ENCODE measurements at places on chromosomes 2 and 18.
A peak's percentile ranks its signal among the peaks of the same experiment; 100 is the strongest.

GRCh38 chr18:56739731-56740130 lies 88.6 kb downstream of the WDR7 start:
- DNase-seq = no peak

DNA sequence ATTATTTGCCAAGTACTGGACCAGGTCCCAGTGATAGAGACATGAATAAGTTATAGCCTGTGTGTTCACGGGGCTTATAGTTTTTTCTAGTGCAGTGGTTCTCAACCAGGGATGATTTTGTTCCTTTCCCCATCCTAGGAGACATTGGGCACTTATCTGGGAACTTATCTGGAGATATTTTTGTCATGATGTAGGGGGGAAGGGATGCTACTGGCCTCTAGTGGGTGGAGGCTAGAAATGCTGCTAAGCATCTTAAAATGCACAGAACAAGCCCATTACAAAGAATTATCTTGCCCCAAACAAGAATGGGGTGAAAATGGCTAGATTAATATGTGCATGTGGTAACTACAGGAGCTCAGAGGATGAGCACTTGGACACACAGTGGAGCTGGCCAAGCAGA lies 75.2 kb downstream of the KLHL29 start:
- DNase-seq = no peak

GRCh38 chr2:99886418-99886817 lies 256.0 kb downstream of the AFF3 start:
- no peak for DNase-seq

GRCh38 chr18:10361660-10362059 lies 92.8 kb upstream of the APCDD1 start:
- DNase-seq = no peak

GRCh38 chr2:88903749-88904353 lies 212.4 kb downstream of the RPIA start:
- DNase-seq = no peak

DNA sequence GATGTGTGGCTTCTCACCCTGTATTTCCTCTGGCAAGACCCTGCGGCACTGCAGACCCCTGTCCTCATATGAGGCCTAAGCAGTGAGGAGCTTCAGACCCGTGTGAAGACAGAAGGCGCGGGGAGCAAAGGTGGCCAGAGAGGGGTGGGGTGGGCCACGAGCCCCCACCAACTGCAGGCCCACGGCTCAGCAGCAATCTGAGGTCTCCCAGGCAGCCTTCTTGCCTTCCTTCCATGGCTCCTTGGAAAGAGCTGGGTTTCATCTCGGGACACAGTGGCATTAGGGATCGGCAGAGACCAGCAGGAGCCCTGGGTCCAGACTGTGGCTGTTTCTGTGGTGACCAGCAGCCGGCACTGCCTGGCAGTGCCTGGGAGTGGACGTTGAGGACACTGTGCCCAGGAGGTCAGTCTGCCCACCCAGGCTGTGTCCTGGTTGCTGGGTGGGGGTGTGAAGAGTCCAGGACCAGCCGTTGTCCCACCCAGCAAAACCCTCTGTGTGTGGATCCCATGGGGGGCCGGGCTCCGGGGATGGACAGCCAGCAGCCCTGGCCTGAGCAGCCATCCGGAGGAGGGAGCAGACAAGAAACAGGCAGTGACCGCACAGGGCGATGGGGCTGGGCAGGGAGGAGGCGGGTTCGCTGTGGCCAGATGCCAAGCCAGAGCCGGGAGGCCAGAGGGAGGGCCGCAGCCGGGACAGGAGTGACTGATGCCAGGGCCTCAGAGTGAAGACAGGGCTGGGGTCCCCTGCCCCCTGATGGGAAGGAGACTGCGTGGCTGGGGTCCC lies 73.8 kb downstream of the RRM2 start:
- no peak for DNase-seq

DNA sequence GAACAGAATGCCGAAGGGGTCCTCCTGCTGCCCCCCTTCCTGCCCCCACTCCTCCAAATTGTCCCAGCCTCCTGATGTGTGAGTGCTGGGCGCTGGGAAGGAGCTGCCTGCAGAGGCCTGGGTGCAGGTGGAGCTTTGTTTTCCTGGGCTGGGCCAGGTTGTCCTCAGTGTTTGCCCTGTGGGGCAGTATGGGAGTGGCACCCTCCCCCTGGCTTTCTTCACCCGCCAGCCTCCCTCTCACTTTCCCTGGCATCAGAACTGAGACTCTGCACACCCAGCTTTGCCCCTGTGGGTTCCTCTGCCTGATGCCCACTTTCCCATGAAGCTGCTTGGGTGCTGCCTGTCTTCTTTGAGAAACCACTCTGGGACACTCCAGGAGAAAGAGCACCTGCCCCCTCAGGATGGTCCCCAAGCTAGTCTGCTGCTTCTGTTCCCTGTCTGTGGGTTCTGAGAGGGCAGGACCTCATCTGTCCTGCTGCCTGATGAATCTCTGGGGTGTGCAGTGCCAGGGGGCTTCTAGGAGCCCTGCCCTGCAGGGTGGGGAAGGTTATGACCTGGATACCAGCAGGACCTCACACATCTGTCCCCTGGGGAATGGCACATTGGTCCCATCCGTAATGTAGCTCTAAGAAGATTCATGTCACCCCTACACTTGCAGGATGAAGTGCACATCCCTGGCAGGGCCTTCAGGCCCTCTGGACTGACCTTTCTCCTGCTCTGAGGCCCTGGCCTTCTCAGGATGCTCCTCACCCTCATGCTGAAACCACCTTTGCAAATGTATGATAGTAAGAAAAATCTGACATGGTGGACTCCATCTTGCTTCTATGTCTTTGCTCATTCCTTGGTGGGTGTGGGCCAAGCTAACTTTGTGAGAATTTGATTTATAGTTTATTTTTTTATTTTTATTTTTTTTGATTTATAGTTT lies 146.8 kb upstream of the HS6ST1 start:
- no peak for DNase-seq

GRCh38 chr2:147829106-147829505 lies 15.7 kb upstream of the ACVR2A start:
- DNase-seq = no peak

DNA sequence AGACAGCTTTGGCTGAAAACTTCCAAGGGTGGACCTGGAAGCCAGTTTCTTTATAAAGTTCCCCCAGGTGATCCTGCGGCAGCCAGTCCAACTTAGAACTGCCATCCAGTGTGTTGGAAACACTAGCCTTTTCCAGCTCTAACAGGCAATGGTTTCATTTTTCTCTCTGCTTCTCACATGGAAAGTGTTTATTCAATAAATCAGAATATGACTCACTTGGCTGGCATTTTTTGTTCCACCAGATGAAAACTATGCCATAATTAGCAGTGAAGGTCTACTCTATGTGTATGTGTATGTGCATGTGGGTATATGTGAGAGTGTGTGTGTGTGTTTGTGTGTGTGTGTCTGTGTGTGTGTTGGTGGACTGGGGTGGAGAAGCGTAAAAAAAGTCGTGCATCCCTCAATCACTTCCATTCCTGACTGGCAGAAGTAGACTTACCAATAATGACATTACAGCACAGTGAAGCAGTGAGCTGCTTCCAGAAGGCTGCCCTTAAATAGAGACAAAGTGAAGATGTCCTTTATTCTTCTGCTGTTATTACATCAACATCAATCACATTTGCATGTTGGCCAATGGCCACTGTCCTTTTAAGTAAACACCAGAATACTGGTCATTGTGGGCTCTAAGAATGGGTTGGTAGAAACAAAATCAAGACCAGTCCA lies 90.9 kb upstream of the SETBP1 start:
- DNase-seq = no peak

DNA sequence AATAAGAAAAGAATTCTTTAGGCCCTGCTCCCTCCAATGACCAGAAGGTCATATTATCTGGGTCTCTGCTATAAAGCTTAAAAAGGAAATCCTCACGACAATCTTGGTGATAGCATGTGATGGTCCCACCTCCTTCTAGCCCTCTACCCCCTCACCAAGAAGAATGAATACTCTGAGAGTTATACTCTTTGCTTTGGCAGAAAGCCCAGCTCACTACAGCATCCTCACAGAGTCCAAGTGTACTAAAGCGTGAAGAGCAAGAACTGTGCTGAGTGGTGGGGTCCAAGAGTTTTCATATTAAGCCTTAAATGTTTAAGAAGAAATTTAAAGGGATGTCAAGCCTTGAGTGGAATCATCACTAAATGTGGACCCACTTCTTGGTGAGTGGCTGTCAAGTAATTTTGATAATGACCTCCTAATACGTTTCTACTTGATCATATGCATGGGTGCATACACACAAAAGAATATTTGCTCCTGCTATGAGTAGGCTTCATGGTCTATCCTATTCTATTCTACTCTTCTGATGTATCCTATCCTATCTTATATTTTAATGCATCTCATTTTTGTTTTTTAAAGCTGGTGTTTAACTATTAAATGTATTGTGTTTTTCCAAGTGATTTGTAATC lies 16.5 kb upstream of the SERPINB7 start:
- DNase-seq = no peak

DNA sequence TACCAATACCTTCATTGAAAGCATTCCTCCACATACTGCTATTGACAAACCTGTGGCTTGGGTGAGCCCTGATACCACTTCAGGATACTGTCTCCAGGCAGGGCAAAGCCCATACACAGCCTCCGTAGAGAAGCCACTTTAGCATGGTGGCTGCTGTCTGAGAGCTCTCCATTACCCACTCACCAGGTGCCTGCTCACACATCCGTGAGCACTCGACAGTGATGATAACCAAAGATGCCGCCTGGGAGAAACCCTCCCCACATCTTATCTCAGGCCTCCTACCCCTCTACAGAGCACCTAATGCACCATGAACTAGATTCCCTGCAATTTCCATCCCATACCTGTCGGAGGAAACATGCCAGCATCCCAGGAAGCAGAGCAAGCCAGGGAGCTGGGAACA lies 57.6 kb upstream of the KLHL29 start:
- no peak for DNase-seq

DNA sequence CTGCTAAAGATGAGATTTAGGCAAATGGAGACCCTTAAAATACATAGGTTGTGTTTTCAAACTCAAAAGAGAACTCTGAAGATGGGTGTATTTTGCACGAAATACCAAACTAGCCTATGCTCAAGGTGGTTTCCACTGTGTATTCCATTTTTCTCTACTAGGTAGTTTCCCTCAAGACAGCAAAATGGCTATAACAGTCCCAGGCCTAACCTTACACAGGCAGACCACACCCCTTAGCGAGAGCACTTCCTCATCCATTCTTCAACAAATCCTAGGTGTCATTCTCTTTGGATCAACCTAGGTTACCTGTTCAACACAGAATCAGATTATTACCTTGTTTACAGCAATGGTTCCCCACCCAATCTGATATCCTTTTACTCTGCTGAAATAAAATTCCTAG lies 42.6 kb downstream of the HNRNPLL start:
- no peak for DNase-seq

- no peak for DNase-seq
Measured at GRCh38 chr2:167438206-167438605, 549.9 kb downstream of the XIRP2 start.

DNA sequence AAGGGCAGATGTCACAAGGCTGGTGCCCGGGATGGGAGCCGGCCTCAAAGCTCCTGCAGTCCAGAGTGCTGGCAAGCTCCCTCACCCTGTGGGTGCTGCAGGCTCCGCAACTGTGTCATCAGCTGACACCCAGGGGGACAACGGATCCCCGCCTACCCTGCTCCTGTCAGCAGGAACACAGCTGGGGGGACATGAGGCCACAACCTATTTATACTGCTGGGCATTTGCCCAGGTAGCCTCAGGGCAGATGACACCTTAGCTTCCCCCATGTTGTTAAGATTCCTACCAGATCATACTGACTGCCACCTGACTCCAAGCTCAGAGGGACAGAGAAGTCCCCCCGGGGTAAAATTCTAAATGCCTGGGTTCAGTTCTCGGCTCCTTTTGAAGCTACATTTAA lies 1.2 kb downstream of the ANKRD23 start:
- no peak for DNase-seq

- no peak for DNase-seq
Measured at GRCh38 chr2:11080253-11081115, 74.8 kb upstream of the SLC66A3 start.

GRCh38 chr2:191197096-191197495 lies 46.3 kb upstream of the STAT4 start:
- no peak for DNase-seq

GRCh38 chr2:8087480-8087840 lies 594.4 kb upstream of the ID2 start:
- DNase-seq = no peak

DNA sequence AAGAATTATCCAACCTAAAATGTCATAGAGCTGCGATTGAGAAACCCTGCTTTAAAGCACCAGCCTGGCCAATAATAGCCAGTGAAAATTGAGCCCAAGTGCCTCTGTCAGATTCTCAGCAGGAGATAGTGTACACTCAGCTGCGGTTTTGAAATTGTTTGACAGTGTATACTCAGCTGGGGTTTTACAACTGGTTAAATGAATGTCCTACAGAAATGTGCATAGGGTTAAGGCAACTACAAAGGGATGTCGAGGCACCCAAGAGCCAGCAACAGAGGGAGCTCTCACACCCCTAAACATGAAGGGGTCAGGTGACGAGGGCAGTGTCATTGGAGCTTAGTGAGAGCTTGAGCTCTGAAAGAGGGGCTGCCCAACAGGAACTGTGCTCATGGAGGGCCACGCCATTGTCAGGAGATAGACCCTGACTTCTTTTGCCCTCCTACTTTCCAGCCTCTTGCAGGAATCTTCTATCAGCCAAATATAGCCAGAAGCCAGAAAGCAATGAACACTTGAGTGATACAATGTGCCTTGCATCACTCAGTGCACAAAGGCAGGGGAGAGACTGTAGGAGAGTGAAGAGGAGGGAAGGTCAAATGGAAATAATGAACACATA lies 15.1 kb downstream of the ACTG2 start:
- DNase-seq = peak; percentile 58

DNA sequence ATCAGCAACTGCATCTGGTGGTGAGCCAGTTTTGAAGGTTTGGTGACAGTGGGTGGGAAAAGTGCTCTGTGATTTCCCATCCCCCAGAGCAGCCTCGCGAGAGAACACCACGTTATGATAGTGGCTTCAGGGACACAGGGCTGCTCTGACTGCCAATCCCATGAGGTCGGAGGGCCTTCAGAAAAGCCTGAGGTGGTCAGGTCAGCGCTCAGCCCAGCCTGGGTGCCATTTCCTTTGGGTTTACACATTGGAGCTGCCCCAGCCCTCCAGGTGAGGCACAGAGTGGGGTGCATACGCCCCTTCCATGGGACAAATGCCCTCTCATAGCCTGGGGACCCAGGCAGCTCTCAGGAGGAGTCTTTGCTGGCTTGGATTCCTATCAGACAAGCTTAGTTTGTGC lies 126.8 kb downstream of the KCTD1 start:
- DNase-seq = no peak

GRCh38 chr2:69306822-69307578 lies 80.0 kb downstream of the GFPT1 start:
- DNase-seq = peak; percentile 89

DNA sequence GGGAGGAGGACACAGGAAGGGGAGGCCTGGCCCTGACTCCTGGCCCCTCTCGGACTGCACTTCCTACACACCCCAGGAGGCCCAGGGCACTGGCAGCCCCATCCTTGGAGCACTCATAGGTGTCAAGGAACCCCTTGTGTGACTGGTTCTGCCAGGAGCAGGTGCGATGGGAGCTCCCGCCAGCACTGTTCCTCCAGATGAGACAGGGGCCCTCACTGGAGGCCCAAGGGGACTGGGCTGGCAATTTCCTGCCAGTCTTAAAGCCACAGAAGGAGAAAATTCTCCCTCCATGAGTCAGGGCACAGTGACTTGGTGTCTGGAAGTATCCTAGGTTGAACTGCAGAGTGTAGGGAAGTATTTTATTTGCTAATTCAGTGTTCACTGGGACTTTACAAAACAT lies 42.8 kb upstream of the MAL start:
- no peak for DNase-seq

- no peak for DNase-seq
Measured at GRCh38 chr18:63207143-63207790, 112.3 kb downstream of the BCL2 start.

GRCh38 chr2:38090928-38091327 lies 15.0 kb upstream of the CYP1B1 start:
- no peak for DNase-seq

- DNase-seq = no peak
Measured at GRCh38 chr2:210112871-210113270, 58.3 kb downstream of the KANSL1L start.

Data from WTC11 (cell line).